ENCODE measurements at places on chromosomes 7 and 10.

DNA sequence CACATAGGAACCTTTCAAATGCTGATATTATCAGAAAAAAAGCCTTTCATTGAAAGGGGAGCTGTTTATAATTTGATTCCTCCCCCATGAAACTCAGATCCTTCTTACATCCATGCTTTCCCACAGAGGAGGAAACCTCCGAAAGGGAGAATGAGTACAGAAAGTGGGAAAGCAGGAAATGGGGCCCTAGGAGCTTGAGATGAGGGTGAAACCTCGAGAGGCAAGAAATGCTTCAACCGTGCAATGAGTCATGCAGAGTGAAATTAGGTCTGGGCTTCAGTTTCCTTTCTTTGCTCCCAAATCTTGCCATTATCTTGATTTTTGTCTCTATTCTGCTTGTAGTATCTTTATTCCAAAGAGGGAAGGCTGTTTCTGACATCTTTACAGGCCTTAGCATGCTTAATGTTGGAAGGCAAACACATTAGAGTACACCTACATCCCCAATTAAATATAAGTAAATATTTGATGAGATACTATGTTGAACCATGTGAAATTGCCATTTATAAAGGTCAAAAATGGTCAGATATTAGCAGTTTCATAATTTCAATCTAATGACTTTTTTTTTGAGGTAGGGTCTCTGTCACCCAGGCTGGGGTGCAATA, 79.1 kb downstream of the NAMPT start:
- DNase-seq: no peak

DNA sequence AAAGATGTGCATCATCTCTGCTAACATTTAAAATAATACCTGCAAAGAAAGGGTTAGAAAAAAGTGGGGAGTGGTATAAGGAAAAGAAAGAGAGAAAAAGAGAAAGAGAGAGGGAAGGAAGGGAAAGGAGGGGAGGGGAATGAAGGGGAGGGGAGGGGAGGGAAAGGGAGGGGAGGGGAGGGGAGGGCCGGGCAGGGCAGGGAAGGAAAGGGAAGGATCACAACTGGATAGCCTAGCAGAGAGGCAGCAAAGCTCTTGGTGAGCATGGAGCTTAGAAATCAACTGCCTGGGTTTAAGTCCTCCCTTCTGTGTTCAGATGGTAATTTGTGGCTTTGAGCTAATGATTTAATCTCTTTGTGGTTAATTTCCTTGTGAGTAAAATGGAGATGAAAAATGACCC, 5.4 kb upstream of the FAM237B start:
- no peak for DNase-seq

- peak; percentile 73 for DNase-seq
These were observed 5.6 kb downstream of the BTBD16 start for GRCh38 chr10:122276611-122277208.

DNA sequence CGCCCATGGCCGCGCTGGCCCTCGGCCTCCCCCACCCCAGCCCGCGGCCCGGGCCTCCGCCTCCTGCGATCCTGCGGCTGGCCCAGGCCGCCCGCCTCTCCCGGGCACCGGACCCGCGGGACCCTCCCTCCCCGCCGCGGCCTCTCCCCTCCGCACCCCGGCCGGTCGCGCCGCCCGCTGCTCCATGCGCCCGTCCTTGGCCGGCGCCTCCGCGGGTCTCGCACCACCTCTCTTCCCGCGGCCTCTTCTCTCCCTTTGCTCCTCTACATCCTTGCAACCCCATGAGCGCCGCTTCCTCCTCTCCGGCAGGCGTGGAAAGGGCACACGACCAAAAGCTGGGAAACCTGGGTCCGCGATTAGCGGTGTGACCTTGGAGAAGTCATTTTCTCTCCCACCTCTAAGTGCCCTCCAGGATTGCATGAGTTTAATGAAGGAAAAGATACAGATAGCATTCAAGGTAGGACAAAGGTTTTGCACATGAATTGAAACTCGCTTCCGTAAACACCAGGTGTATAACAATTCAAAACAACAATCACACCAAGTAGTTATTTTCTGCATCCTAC, 448 bp upstream of the SRPK2 start:
- DNase-seq: peak; percentile 66

DNA sequence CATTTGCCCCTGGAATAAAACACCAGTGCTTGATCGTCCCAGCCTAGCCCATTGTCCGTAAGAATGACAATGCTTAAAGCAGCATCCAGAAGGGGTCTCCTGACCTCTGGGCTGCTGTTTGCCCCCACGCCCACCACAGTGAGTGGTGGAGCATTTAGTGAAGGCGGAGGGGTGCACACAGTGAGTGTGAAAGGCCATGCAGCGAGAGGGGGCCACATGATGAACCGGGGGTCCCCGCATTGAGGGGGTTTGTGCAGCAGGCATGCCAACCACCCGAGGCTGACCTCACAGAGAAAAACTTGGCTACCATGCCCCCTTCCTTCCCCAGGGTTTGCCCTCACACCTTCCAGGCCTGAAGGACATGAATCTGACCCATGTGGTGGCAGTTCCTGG, 28.4 kb downstream of the CPXM2 start:
- DNase-seq: no peak

DNA sequence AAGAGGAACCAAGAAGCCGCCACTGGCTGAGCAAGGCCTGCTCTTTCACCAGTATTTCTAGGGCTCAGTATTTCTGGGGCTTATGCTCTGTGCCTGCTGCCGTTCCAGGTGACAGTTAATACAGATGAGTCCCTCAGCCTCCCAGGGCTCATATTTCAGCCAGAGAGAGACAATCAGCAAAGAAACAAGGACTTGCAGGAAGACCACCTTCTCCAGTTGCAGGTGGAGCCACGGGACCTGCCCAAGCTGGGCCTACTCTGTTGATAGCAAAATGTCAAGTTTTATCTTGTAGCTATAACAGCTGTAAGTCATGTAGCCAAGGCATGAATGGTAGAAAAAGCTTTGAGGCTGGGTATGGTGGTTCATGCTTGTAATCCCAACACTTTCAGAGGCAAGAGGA, 42.7 kb downstream of the NPTX2 start:
- no peak for DNase-seq

DNA sequence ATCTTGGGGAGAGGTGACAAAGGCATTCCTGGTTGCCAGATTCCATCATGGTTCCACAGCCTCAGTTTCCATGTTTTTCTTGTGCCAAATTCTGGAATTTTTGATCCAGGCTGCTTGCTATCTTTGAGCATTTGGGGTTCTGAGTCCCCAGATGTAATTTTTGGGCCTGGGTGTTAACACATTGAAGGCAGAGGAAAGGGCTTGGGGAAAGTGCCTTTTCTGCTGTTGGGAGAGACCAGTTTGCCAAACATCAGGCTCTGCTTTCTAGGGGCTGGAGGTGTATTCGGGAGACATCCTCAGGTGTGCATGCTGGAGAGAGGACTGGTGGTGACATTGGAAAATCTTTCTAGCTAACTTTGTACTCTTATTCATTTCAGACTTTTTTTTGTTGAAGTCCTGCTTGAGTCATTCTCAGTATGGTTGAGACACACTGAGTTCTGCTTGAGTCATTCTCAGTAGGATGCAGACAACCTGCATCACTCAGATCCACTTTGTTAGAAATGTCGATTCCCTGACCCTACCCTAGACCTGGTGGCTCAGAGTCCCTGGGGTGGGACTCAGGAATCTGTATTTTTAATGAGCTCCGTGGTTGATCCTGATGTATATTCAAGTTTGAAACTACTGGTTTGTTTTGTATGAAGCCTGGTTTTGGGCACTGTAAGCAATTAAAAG, 101.0 kb downstream of the LRMDA start:
- no peak for DNase-seq

GRCh38 chr10:1655367-1655766, 82.0 kb downstream of the ADARB2 start:
- DNase-seq: no peak

DNA sequence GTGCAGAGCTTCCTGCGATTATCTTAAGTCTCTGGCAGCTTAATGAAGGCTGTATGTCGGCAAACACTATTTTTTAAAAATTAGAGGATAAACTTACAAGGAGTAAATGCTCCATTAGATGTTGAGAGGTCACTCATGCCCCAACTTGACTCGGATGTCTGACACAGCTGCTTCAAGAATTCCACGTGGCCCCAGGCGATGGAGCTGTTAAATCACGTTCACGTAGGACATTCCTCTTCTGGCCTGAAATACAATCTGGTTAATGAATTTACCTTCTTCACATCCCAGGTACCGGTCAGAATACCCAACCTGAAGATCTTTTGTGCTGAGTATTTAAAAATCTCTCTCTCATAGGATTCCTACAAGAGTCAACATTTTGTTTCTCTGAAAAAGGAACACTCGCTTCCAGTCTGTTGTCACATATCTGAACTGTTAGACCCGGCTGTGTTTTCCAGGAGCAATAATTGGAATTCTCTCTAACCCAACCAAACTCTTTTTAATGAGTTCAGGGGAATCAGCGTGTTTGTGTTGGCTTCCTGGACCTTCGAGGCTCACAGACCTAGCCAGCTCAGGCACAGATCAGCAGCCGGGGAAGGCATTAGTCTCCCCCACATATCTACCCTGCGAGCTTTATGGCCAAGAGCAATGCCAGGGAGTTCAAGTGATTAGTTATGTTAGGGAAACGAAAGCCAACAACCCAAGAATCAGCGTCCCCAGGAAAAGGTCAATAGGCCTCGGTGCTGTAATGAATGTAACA, 284.9 kb downstream of the FGFR2 start:
- no peak for DNase-seq
